ENCODE measurements at places on chromosomes 3 and 15.

DNA sequence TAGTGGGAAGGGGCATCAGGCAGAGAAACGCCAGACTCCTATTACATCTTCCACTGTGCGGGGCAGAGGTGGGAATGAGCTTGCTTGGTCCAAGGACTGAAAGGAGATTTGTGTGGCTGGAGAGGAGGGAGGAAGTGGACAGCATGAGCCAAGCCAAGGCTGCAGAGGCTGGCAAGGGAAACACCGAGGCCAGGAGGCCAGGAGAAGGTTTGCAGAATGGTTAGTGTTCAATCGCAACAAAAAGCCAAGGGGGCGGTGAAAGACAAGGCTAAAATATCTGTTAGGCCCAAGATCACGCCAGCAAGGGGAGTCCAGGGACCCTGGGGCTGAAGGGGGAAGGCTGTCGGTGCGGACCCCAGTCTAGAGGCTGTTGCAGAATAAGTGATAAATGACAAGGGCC lies 75.8 kb downstream of the CPN2 start:
- peak; percentile 66 for DNase-seq

DNA sequence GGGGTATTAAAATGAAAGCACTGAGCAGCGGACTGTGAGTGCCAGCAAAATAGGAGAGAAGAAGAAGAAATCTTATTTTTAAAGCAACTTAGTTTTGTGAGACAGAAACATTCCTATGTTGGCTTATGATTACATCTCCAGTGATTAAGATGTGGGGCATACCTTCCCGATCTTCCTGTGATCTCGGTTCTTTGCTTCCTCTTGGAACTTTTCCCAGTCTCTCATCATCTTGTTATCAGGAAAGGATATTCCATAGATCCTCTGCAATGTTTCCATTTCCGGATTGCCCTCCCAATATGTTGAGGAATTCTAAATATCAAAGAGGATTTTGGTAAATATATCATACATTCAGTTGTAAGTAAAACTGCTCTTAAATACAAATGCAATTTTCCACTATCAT lies 22.2 kb downstream of the TARS3 start:
- no peak for DNase-seq

DNA sequence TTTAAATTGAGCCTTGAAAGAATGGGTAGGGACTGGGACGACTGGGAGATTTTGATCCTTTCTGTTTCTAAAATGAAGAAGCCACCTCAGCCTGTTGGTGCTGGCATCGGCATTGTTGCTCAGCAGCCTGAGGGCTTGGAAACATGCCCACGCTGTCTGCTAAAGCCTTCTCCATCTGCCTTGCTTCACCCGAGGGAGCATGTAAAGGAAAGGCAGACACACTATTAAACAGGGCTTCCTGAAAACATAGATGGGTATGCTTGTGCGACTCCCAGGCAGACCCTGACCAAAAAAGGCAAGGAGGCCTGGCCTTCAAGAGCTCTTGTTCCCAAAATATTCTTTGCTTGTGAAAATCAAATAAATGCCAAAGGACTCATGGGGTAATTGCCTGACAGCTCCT lies 84.2 kb upstream of the SLC4A7 start:
- DNase-seq, result no peak

DNA sequence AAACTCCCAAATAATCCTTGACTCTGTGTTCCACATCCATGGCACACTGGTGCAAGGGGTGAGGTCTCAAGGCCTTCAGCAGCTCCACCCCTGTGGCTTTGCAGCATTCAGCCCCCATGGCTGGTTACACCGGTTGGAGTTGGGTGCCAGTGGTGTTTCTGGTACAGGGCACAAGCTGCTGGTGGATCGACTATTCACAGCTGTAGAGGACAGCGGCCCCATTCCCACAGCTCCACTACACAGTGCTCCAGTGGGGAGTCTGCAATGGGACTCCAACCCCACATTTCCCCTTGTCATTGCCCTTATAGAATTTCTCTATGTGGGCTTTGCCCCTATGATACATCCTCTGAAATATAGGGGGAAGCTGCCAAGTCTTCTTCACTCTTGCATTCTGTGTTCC lies 64.3 kb upstream of the SGO1 start:
- no peak for DNase-seq

- DNase-seq, result no peak
Measured at GRCh38 chr15:83977992-83978391, 257.6 kb upstream of the GOLGA6L4 start.

- no peak for DNase-seq
Measured at GRCh38 chr15:57849317-57849716, 142.8 kb downstream of the POLR2M start.

GRCh38 chr15:47422881-47423665 lies 294.2 kb upstream of the SEMA6D start:
- DNase-seq, result no peak

DNA sequence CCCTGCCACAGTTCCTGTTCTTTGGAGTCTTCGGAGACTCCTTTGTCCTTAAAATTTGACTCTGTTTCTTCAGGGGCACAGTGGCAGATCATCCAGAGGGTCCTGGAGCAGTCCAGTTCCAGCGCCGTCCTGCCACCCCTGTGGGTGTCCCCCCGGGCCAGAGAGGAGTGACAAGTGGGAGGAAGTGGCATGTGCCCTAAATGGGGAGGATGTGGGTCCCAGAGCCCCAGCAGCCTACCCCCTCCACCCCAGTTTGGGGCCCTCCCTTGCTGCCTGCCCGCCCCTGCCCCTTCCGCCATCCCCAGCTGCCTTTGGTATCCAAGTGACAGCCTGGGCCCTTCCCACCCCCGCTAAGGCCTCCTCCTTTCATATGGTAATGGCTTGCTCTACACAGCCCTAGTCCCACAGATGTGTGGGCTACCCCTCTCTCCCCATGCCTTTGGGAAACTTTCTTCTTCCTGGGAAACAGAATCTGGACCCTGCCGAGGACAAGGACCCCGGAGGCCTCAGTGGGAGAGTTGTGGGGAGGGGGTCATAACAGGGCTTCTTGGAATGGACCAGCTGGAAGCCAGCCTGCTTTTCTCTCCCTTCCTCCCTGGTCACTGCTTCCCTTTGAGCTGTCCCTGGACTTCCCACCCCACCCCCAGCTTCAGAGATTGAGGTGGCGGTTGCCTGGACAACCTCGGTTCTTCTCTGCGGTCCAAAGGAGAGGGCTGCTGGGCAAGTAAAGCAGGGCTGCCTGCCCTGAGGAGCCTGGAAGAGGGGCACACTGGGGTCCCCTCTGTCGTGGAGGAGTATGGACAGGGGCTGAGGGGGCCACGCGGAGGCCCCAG lies 43.2 kb downstream of the KLHL25 start:
- DNase-seq, result peak; percentile 56

DNA sequence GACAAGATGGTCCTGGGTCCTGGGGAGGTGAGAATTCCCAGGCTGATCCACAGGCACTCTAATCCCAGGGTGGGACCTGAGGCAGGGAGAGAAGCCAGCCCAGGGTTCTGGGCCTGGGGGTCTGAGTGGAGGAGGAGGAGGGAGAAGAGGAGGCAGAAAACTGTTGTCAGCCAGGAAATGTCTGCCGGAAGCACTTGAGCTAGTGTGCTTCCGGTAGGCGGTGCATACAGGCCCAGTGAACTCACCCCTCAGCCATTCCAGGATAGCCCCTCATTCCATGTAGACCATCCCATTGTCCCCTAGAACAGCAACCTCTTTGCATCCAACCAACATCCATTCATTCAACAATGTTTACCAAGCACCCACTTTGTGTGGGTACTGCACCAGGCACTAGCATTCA lies 47.9 kb upstream of the LCTL start:
- DNase-seq, result no peak

DNA sequence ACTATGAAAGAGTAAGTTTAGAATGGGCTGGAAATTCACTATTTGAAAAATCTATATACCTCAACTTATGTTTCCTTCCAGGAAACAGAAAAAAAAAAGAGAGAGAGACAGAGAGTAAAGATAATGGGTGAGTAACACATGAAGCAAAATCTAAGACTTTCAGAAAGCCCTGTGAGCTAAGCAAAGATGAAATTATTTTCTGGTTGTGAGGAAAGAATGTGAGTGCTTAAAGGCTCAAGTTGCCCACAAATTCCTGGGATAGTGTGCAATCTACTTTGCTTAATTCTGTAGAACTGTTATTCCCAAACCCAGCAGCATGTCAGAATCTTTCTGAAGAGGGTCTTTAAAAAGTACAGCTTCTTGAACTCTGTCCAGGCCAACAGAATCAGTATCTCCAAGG lies 337.7 kb upstream of the AGTR1 start:
- DNase-seq, result no peak

GRCh38 chr15:74788683-74789151 lies 6.8 kb downstream of the CSK start:
- no peak for DNase-seq

GRCh38 chr3:129686941-129687340 lies 80.5 kb upstream of the PLXND1 start:
- no peak for DNase-seq

GRCh38 chr15:69623392-69624154 lies 171.0 kb downstream of the RPLP1 start:
- DNase-seq, result no peak

DNA sequence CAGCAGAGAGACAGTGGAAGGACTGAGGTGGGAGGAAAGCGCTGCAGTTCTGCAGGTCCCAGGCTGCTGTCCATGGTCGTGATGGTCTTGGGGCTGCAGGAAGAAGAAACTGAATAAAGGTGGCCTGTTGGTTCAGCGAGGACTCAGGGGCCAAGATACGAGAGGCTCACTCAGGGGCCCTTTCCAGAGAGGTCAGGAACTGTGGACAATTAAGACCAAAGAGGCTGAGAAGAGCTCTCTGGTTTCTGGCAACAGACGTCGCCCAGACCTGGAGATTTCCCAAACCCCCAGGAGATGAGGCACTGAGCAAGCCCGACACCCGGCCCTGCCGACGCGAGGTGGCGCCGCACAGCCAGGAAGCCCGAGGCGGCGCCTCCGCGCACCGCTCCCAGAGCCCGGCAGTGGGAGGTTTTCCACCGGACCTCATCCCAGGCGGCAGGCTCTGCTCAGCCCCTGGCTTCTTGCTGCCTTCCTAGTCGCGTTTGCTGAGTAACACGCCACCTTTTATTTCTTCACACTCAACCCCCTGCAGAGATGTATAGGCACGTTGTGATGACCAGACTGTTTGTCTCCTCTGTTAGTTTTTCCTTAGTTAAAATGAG lies 56.4 kb upstream of the ARRDC4 start:
- DNase-seq, result peak; percentile 84

DNA sequence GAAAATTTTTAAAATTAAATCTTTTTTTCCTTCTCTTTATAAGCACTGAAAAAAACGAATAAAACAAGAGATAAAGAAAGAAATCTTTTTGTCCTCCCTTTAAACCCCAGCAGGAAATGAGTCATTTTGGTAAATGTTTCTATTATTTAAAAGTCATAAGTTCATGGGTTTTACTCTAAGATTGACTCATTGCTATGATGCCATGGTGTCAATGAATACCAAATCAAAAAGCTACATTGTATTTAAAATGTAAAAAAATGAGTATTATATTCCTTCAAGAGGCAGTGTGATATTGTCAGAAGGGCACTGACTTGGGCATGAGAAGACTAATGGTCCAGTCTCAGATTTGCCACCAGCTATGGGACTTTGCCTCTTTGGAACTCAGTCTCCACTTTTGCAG lies 303.4 kb upstream of the DNAJC19 start:
- DNase-seq, result no peak

- DNase-seq, result peak; percentile 77
Measured at GRCh38 chr3:177491296-177492032, 294.2 kb upstream of the TBL1XR1 start.

GRCh38 chr3:37741644-37742043 lies 120.0 kb upstream of the CTDSPL start:
- DNase-seq, result no peak

GRCh38 chr3:60633644-60634043 lies 617.6 kb downstream of the FHIT start:
- peak; percentile 50 for DNase-seq

GRCh38 chr3:50714946-50715345 lies 40.2 kb downstream of the DOCK3 start:
- DNase-seq, result peak; percentile 47

DNA sequence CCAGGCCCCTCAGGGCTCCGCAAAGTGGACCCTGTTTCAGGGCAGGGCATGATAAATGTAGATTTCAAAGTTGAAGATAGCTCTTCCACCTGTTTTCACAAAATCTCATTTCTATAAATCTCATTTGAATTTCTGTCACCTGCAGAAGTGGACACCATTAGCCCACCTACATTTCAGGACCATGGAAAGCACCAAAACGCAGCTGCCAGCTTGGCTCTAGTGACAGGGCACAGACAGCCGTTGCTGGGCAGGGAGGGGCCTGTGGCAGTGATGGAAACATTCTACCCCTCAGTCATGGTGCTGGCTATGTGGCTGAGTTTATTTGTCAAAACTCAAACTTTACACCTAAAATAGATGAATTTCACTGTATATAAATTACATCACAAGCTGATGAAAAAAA lies 40.4 kb downstream of the PRR23E start:
- DNase-seq, result no peak

DNA sequence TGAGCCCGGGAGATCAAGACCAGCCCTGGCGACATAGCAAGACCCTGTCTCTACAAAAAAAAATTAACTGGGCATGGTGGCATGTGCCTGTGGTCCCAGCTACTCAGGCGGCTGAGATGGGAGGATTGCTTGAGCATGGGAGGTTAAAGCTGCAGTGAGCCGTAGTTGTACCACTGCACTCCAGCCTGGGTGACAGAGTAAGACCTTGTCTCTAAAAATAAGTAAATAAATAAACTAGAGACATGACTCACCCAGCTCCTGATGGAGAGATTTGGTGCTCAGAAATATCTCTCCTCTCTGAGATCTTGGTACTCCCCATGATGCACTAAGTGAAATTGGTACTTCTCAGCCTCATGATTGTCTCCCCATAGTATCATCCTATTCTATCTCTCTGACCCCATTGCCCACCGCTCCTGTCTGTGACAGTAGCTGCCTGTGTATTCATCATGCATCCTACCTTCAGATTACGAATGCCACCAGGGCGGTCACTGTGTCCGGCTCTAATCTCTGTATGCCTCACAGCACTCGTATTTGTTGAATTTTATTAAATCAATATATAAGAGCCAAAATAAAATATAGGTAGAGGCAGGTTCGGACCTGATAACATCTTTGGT lies 50.9 kb downstream of the ABHD2 start:
- no peak for DNase-seq

GRCh38 chr15:80173022-80173759 lies 20.4 kb downstream of the FAH start:
- peak; percentile 64 for DNase-seq

DNA sequence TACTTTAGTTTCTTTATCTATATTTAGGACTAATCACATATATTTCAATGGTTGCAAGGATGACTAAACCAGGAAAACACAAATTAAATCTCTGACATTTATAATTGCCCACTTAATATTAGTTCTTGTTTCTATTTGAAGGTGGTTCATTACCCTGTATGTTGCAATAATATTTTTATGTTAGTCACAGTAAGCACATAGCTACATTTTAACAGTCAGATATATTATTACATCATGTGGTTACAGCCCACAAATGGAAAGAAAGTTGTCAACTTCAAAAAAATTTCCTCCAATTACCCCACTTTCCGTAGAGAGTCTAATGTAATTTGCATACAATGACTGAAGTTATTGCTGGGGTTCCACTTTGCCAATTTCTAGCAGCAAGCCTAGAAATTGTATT lies 114.6 kb downstream of the TUSC7 start:
- DNase-seq, result no peak

- no peak for DNase-seq
Measured at GRCh38 chr3:154954757-154955156, 125.4 kb upstream of the MME start.
